ENCODE measurements at places on chromosomes 4 and X. TPM values are rescaled to one million over a fixed set of nuclear protein-coding genes. Genes with fewer than 3 reads are reported as not detected.
A peak's percentile ranks its signal among the peaks of the same experiment; 100 is the strongest.

DNA sequence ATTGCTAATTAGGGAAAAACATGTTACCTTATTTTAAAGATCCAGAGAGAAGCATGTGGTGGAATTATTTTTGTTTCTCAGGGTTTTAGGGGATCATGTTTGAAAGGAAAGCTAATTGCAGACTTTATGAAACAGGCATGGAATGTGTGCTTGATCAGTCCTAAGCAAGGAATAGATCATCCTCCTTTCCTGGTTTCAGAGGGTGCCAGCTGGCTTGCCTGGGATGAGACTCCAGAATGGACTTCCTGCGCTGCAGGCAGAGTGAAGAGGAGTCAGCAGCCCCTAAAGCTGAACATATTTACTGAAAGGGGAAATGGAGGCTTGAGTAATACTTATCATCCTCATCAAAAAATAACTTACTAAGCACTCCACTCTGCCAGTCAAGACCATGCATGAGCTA is 13.3 kb downstream of the FGF5 start:
- DNase-seq: no peak

Gene PITX2
- polyA plus RNA-seq: 41.1 TPM

Gene PAK3
- polyA plus RNA-seq: 11.9 TPM

GRCh38 chr4:8235224-8235623 is 34.3 kb upstream of the HTRA3 start:
- no peak for DNase-seq

Gene PRDM5
- 10.8 TPM for polyA plus RNA-seq

GRCh38 chrX:13009844-13010243 is 34.6 kb downstream of the FAM9C start:
- DNase-seq: no peak

DNA sequence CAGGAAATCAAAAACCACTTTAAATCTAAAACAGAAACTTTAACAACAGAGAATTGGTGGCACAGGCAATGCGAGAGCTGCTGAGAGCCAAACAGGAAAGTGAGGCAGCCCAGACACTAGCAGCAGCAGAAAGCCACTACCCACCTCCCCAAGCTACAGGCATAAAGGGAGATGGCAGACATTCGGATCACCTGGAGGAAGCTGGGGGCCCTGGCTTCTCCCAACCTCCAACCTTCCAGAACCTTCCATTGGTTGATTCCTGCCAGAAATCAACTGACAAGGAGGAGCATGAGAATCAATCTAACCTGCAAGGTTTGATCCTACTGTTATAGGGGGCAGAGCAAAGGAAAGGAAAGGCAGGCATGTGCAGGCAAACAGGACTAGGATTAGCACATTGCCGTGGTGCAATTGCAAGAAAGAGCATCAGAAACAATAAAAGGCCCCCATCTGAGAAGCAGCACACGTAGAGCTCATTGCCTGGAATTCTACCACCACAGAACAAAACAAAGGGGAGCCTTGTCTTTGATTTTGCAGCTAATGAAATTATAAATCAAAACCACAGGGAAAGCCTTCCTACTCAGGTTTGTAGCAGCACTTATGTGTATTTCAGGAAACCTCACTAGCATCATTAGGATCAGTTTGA is 427.3 kb upstream of the RASGEF1B start:
- no peak for DNase-seq

DNA sequence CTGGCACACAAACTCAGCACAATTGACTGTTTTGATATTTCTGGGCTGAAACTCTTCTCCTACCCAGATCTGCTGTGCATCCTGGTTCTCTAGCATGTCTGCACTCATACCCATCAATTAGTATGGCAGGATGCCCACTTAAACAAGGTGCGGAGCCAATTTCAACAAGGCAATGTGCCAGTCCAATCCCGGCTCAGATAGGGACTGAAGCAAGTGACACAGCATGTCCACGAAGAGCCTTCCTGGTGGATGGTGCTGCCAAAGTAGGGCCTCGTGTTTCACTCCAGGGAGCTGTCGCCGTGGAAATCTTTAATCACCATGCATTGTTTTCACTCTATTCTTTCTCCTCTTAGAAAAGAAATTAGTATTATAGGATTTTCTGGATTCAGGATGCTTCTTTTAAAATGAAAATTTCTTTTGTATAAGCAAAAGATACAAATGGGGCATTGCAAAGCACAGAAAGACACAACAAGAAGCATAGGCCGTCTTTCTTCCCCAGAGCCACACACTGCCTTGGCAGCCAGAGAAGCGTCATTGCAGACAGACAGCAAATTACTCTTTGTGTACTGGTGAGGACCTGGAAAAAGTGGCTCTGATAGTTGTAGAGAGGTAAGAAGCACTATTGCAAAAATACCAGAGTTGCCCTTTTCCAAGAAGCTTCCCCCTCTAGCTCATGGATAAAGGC is 40.6 kb upstream of the LSM6 start:
- DNase-seq: peak; percentile 33

GRCh38 chr4:186746581-186746980 is 22.9 kb upstream of the FAT1 start:
- no peak for DNase-seq

DNA sequence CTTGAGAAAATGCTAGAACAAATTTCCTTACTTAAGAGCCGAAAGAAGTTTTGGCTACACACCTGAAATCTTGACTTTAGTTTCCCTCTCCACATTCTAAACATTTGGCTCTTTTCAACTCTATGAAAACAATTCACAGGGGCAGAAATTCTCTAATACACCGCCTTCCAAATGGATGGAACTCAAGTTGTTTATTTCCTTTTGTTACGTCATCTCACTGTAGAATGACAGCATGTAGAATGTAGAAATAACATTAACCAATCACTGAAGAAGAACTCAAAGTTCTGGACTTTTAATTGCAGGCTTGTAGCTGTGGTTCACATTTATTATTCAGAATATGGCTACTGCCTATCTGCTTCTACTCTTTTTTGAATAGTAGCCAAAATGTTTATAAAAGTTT is 1.9 kb downstream of the DMP1 start:
- DNase-seq: no peak

All from muscle of back (tissue), 13 donors.